ENCODE measurements at places on chromosomes 4 and X.

- DNase-seq: no peak
Observed at GRCh38 chr4:166042510-166043055, 169.5 kb downstream of the TLL1 start.

DNA sequence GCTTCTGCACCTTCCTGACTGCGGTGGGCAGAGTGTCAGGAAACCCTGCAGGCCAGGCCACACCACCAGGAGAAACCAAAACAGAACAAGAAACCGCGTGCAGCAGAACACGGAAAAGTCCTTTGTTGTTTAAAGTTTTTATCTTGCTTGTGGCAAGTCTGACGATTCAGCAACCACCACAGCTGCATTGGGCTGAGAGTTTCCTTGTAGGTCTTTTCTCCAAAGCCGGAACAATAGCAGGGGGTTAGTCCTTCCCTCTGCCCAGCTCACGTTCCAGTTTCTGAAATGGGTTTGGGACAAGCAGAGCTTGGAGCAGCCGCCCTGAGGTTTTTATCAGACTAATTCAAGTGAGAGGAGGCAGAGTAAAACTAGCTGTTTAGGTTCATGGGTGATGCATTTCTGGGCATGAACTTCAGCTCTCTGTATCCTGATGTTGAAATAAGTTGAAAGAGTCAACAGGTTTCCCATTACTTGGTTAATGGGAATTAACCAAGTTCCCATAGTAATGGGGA, 216.9 kb downstream of the PTTG2 start:
- DNase-seq: peak; percentile 35

DNA sequence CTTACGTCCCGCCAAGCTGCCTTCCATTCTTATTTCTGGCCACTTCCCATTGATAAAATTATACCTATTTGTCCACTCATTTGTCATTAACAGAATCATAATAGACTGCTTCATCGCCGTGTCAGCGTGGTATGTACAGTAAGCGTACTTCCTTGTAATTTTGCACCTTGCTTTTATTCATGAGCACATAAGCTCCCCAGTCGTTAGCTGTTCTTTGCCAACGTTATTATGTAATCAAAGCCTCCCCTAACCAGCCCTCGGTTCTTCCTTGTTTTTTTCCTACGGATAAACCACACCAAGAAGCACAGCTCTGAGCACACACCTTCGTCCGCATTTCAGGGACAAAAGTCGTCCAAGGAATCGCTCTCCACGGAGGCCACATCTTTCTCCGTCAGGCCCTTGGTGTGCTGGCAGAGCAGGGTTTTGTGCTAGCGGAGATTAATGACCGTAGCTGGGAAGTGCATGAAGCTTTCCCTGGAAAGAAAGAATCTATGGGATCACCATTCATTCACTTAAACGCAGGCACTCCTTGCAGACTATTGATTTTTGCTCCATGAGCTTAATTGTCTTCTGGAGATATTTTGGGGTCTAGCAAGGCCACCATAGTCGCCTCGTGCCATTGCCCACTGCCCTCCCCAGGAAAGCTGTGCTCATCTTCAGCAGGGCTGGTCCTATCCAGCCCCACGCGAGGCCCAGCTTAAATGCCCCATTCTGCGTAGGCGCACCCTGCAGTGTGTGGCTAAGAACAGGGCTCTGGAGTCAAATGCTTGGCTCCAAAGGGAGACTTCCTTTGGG, 200.9 kb upstream of the PSAPL1 start:
- DNase-seq: no peak

GRCh38 chrX:30800901-30801300, 88.2 kb downstream of the TAB3 start:
- DNase-seq: no peak

DNA sequence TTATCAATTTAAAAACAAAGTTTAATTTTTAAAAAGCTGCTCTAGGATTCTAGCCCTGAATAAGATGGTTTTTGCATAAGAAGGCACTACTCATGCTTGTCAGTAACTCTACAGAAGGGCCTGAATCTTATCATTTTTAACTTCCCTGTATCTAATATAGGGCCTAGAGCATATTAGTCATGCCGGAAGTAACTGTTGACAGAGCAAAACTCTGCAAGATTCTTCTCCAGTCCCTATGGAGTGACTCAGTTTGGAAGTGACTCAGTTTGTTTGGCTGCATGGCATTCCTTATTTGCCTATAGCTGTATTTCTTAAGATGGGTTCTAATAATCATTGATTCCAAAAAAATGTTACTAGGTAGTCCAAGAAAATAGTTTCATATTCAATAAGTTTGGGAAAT, 431.8 kb upstream of the HTR2C start:
- DNase-seq: no peak

DNA sequence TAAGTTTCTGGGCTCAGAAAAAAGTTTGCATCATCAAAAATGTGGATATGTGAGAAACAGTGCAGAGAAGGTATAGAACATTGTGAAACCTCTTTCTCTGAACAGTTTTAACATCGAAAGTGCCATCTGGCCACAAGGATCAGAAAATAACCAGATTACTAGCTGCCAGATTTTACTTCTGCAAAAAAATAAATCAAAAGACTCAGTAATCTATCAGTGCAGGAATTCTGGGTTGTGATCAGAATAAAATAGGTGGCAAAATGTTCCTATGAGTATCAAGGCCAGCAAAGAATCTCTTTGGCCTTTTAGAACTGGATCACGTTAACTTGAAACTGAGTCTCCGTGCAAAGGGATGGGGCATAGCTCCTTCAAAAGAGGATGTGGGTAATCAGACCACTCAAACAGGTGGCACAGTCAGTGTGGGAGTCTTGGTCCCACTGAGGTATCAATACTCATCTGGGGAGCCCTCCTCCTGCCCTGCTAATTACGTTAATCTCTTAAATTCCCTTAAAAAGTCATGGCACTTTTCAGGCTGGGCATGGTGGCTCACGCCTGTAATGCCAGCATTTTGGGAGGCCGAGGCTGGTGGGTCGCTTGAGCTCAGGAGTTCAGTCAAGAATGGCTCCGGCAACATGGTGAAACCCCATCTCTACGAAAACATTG, 26.7 kb upstream of the RBM47 start:
- peak; percentile 32 for DNase-seq

DNA sequence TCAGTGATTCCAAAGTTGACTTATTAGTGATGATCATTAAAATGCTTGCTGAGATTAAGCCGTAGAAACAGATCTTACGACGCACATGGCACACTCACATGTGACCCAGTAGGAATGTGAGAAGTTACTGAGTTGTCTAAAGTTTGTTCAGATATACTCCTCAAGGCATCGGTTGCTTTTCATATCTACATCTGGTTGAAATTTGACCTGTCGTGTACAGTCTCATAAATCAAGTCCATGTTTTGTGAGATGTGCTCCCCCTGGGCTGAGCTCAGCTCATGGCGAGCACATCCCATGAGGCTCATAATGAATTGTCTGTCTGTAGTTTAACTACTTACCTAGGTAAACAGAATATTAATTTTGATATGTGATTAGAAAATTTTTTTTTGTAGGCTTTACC, 67.0 kb downstream of the TNIP2 start:
- no peak for DNase-seq

DNA sequence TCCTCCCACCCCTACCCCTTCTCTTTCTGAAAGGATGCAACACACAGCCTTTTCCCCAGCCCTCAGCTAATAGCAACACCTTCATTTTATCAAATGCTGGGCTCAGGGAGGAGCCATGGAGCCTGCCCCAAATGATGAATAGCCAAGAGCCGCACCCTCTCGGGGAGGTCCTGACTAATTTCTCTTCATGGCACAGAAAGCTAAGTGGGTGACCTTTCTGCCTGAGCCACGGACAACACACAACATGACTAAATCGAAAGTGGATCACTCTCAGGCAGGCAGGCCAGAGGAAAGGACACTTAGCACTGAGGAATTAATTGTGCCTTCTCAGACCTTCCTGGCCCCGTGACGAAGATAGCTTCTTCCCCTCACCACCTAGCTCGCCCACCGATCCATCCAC, 165.1 kb upstream of the RAI2 start:
- DNase-seq: no peak

- no peak for DNase-seq
Observed at GRCh38 chrX:19735244-19735643, 152.2 kb downstream of the SH3KBP1 start.

DNA sequence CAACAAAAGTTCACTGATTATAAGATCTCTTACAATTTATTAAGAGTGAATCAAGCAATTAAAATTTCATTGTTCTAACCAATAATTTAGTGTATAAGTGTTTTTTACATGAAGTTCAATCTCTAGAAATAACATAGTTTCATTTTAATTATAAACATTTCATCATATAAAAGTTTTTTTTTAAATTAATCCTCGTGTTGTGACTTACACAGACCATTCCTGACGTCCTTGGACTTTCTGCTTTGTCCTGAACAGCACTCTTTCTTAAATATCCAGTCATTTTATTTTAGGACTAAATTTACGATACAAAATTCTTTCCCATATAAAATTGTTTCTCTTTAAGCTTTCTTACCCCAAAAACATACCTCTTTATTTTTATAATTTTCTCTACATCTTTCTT, 841.7 kb upstream of the POU3F4 start:
- DNase-seq: no peak

DNA sequence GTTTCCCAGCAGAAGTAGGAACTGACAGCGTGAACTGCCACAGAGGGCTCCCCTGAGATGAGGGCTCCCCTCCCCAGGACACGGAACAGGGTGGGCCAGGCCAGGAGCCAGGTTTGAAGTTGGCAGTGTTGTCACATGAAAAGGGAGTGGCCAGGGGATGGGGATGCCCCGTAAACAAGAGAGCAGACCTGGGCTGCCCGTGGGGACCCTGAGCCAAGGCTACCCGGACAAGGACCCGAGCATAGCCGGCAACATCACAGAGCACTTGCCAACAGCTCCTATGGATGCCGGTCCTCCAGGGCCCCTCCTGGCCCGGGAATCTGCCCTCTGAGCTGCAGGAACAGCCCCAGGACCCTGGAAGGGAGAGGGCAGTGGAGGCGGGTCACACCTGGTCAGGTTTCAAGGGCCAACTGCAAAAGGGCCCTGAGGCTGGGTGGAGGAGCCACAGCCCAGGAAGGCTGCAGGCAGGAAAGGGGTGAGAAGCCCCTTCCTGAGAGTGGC, 102.1 kb downstream of the CPZ start:
- no peak for DNase-seq

DNA sequence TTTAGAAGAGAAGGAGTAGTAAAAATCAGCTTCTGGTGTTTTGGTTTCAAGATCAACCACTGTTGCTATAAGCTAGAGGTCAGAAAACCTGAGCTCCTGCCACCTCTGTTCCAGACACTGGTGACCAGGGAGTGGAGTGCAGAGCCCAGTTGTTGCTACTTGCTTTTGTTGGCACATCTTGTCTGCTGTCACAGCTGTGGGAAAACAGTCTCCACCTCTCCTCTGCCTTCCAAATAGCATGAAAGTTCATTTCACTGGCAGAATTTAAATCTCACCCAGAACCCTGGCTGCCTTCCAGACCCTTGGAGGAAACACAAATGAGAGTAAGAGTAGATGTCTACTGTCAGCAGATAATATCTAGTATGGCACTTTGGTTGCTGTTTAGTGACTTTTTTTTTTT, 297.5 kb upstream of the KLF3 start:
- DNase-seq: no peak

GRCh38 chr4:183765251-183765911, 106.3 kb downstream of the TRAPPC11 start:
- no peak for DNase-seq

DNA sequence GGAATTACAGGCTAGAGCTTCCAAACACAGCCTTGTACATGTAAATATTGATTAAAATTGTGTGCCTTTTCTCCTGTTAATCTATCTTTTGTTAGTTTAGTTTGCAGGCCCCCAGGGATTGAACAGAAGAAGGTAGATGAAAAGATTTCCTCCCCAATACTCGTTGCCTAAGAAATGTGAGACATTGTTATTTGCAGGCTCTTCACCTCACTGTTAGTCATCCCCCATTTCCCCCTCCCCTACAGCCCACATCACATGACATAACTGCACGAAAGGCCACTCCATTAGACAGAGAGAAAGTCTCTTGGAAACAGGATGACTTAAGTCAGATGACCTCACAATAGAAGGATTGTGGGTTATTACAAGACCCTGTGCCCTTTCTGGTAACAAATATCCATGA, 13.3 kb upstream of the MID1 start:
- DNase-seq: no peak

DNA sequence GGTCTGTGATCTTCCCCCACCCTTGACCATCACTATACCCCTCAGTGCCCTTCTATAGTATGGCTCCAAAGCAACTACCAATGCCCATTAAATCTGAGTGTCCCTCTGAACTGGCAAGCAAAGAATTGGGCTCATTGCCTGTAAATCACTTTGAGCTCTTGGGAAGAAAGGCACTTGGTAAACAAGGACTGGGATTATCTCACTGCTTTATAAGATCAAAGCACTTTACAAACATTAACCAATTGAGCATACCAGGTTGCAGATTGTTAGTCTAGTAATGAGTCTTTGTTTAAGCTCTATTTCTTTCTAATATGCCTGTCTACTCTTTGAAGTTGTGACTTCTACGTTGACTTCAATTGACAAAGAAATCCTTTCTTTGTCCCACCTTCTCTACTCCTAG, 34.1 kb downstream of the AREG start:
- no peak for DNase-seq

DNA sequence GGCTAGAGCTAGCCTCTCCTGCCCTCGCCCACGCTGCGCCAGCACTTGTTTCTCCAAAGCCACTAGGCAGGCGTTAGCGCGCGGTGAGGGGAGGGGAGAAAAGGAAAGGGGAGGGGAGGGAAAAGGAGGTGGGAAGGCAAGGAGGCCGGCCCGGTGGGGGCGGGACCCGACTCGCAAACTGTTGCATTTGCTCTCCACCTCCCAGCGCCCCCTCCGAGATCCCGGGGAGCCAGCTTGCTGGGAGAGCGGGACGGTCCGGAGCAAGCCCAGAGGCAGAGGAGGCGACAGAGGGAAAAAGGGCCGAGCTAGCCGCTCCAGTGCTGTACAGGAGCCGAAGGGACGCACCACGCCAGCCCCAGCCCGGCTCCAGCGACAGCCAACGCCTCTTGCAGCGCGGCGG, at the start of gene AR:
Gene AR (plus strand): TSS at position 204 of the 400 bp plus-strand sequence. CDS start 1,126 bp downstream, outside the sequence.
- no peak for DNase-seq

GRCh38 chr4:182206916-182207315, 36.3 kb upstream of the TENM3 start:
- no peak for DNase-seq

GRCh38 chr4:64156253-64156652, 253.0 kb downstream of the TECRL start:
- DNase-seq: no peak

- DNase-seq: no peak
Observed at GRCh38 chr4:113587640-113588275, 173.8 kb downstream of the CAMK2D start.

Measured in stimulated activated naive CD8-positive, alpha-beta T cell treated with anti-CD3 and anti-CD28 coated beads, Interleukin-15, amount 100 ng/mL, for 72 hours (primary cell).